ENCODE measurements at places on chromosomes 16 and 17.

- DNase-seq, result no peak
These were observed 42.0 kb downstream of the ADCY7 start for GRCh38 chr16:50308237-50308965.

GRCh38 chr17:1315409-1315808 lies 35.9 kb downstream of the TRARG1 start:
- DNase-seq, result no peak

- DNase-seq, result no peak
These were observed 16.9 kb downstream of the C16orf90 start for GRCh38 chr16:3478242-3478925.

DNA sequence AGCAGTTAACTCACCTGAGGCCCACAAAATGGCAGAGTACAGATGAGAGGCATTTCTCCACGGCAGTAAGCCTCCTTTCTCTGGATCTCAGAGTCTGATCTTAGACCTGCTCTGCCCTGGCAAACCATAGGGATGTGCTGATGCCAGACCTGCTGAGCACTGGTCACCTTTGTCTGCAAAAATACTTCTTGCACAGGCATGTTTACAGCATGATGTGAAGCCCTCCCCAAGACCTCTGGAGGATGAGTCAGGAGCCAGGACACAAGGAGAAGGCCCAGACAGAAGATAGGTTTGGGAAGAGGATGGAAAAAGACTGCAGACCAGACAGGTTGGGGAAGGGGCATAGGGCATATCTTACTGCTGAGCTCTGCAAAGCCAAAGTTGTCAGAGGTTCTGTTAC lies 426.6 kb downstream of the PMP22 start:
- no peak for DNase-seq

DNA sequence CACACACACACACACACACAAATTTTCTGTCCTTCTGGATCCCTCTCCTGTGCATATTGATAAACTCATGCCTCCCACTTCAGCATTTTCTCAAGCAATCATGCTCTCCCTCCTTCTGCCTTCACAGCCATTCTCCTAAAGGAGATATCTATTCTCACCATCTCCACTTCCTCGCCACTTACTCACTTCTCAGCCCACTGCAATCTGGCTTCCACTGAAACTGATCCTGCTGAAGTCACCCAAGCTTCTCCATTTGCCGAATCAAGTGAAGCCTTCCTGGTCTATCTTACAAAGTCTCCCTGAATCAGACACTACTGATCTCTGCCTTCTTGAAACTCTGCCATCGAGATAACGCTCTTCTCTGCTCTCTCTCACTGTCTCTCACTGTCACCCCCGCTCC lies 54.0 kb upstream of the GNAO1 start:
- DNase-seq, result no peak

DNA sequence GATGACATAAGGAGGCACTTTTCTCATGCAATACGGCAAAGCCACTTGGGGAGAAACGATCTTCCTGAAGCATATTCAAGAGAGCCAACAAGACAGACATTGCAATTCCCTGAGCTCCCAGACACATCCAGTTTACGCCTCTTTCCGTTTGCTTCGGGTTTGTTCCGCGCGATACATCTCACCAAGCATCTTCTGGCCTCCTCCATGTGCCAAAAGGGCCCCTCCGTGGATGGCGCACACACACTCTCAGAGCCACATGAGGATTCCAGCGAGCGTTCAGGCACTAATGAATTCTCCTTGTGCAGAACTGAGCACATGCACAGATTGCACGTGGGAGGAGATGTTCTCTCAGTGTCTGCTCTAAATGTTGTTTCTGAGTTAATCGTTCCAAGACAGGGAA lies 146.7 kb upstream of the SHISA6 start:
- DNase-seq, result no peak

DNA sequence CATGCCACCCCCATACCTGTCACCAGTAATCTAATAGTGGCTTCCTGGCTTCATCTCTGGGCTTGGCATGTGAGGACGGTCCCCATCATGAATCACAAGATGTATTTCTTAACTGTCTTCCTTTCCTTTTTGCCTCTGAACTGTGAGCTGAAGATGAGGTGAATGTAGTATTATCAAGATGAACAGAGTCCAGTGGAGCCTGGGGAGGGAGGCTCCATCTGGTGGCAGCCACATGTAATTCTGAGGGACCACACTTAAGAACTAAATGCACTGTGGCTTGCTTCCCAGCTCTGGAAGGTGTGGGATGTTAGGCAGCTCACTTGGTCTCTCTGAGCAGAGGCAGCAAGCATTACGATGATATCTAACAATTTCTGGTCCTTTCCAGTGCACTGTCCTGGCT lies 354.9 kb upstream of the ASIC2 start:
- peak; percentile 28 for DNase-seq
